ENCODE measurements at places on chromosomes 6 and 20.

- no peak for DNase-seq
Measured at GRCh38 chr6:167760979-167761793, 65.5 kb upstream of the AFDN start.

DNA sequence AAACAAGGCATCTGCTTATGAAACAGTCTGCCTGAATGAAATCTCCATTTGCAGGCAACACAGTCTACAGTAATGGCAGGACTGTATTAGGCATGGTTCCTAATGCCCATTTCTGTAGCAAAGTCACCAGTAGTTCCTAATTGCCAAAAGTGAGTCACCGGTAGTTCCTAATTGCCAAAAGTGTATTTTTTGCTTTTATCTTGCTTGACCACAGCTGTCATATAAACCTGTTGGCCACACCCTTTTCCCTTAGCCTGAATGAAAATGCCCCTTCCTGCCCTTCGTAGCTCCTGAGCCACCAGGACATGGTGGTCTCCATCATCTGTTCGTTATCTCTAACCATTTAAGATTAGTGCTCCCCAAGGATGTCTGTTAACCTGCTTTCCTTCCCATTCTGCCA, 34.5 kb downstream of the MTHFD1L start:
- DNase-seq: no peak

- no peak for DNase-seq
Measured at GRCh38 chr20:46990017-46990595, 95.5 kb downstream of the EYA2 start.

DNA sequence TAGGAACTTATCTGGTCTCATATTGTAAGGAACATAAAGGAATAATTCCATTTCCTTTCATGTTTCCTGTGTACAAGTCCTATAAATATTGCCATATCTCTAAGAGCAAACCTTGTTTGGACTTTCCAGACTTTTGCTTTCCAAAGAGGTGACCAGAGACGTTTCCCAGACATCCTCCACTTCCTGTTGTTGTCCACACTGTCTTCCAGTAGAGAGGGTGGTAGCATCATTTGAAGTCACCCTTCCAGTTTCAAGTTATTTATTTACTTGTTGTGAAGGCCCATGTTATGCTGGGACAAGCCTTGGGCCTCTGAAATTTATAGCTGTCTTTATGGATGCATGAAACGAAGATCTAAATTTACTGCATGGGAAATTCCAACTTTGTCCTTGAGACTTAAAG, 10.6 kb upstream of the TGM3 start:
- no peak for DNase-seq

- no peak for DNase-seq
Measured at GRCh38 chr6:158109748-158110147, 58.3 kb downstream of the SERAC1 start.

DNA sequence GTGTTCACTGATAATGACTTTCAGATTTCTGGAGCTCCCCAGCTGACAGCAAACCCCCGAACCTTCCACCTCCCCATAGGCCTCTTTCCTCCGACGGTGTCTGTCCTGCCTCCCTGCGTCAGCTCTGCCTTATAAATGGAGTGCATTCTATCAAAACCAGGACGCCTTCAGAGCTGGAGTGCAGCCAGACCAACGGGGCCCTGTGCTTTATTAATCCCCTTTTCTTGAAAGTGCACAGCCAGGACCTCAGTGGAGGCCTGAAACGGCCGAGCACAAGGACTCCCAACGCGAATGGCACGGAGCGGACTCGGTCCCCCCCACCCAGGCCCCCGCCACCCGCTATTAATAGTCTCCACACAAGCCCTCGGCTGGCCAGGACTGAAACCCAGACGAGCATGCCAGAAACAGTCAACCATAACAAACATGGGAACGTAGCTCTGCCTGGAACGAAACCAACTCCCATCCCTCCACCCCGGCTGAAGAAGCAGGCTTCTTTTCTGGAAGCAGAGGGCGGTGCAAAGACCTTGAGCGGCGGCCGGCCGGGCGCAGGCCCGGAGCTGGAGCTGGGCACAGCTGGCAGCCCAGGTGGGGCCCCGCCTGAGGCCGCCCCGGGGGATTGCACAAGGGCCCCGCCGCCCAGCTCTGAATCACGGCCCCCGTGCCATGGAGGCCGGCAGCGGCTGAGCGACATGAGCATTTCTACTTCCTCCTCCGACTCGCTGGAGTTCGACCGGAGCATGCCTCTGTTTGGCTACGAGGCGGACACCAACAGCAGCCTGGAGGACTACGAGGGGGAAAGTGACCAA, 42.3 kb upstream of the NAA20 start:
- DNase-seq: no peak

Measured in NCI-H1417 treated with DMSO at 0.1 percent for 48 hours (cell line).